BE2C (cell line): ENCODE measurements at places on chromosomes 16 and 17.
A peak's percentile ranks its signal among the peaks of the same experiment; 100 is the strongest.

DNA sequence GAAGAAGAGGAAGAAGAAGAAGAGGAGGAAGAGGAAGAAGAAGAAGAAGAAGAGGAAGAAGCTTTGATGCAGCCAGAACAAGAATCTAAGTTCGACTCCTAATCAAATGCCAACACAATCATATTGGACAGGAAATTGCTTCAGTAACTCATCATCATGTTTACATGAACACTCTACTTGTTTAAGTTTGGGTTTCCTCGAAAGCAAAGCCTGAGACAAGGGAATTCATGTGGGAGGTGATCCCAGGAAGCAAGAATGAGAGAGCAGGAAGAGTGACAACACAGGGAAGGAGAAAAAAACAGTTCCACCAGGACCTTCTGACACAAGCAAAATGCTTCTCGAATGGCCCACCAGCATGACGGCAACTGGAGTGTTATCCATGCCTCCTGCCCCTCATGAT is 279.0 kb downstream of the PMP22 start:
- DNase-seq, result no peak

- peak; percentile 83 for DNase-seq
Measured at GRCh38 chr16:3983081-3983520, 102.6 kb upstream of the CREBBP start.

DNA sequence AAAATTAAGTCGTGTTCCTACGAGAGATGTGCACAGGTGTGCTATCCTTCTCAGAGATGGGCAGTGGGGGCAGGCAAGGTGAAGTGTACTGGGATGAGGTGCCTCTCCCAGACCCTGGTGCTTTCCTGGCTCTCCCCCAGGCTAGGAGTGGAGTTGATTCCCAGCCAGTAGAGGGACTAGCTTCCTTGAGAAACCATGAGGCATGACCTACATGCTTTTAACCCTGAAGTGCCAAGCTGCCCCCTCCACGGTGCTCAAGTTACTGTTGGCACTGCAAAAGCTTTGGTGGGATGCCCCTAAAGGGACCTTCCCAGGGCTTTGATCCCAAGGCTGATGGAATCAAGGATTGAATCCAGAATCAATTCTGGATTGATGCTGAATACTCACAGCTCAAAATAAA is 47.0 kb upstream of the SREBF1 start:
- no peak for DNase-seq

DNA sequence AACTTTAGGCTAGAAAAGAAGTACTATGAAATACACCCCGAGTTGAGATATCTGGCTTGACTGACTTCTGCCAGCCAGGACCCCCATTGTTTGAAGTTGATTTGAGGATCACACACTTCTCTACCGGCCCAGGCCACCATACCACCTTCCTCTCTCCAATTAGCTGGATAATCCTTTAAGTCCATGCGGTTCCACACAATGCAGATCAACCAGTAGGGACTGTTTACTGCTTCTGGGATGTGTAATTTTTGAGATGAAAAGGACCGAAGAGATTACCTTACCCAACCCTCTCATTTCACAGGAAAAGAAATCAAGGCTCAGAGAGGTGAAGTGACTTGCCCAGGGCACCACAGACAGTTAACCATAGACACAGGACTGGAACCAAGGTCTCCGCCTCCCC is 20.5 kb downstream of the ERN1 start:
- DNase-seq, result no peak

DNA sequence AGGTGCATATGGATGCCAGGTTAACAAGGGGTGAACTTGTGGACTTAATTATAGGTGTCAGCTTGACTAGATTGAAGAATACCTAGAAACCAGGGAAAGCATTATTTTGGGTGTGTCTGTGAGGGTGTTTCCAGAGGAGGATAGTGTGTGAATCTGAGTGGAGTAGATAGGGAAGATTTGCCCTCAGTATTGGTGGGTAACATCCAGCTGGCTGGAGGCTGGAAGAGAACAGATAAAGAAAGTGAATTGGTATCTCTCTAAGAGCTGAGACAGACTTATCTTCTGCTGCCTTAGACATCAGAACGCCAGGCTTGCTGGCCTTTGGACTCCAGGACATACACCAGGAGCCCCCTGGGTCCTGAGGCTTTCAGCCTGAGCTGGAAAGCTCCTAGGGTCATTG is 75.2 kb downstream of the CDRT15 start:
- DNase-seq, result no peak

- no peak for DNase-seq
Measured at GRCh38 chr17:40209404-40210093, 9.6 kb upstream of the WIPF2 start.

DNA sequence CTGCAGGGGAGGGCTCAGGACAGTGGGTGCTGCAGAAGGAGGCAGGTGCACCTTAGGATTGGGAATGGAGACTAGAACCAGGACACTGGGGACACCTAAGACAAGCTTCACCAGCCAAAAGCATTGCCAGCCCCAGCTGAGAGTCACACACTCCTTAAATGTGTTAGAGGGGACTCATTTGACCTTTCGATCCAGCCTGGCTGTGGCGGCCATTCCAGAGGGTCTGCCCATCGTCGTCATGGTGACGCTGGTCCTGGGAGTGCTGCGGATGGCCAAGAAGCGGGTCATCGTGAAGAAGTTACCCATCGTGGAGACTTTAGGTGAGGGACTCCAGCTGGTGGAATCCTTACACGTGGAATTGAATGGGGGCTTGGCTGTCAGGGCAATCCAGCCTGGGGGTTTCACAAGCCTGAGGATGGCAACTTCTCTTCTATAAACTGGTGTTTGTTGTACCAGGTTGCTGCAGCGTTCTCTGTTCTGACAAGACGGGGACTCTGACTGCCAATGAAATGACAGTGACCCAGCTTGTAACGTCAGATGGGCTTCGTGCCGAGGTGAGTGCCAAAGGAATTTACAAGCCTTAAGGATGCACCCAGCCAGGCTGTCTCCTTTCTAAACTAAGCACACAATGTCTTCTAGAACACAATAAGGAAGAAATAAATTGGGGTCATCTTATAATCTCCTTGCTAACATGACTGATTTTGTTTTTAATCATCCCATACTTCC is 65.3 kb downstream of the MEAK7 start:
- no peak for DNase-seq

DNA sequence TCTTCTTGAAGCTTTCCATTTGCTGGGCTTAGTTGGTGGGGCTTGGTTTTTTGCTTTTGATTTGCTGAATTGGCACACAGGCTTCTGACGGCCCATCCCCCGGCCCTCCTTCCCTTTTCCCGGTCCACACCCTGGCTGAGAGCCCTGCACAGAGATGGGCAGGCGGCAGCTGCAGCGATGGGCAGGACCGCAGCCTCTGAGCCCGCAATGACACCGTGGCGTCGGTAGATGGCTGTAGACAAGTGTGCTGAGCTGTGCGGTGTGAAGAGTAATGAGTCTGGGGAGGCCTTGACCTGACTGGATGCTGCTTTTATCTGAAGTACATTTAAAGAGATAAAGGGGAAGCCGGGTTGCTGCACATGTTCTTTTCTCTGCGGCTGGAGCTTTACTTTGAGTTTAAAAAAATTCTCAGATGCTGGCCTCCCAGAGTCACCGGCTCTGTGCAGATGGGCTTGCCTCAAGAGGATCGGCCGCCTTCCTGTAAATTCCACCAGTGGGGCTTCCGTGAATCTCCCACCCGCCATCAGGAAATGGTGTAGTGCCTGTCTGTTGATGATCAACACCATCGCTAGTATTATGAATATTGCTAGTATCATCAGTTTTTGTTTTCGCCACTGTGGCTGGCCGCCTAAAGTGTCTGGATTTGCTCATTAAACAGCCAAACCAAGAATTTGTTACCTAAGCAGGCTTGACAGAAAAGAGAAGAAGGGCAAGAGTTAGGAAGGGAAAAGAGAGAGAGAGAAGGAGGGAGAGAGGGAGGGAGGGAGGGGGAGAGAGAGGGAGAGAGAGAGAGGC is 245.6 kb upstream of the RBFOX1 start:
- peak; percentile 19 for DNase-seq

DNA sequence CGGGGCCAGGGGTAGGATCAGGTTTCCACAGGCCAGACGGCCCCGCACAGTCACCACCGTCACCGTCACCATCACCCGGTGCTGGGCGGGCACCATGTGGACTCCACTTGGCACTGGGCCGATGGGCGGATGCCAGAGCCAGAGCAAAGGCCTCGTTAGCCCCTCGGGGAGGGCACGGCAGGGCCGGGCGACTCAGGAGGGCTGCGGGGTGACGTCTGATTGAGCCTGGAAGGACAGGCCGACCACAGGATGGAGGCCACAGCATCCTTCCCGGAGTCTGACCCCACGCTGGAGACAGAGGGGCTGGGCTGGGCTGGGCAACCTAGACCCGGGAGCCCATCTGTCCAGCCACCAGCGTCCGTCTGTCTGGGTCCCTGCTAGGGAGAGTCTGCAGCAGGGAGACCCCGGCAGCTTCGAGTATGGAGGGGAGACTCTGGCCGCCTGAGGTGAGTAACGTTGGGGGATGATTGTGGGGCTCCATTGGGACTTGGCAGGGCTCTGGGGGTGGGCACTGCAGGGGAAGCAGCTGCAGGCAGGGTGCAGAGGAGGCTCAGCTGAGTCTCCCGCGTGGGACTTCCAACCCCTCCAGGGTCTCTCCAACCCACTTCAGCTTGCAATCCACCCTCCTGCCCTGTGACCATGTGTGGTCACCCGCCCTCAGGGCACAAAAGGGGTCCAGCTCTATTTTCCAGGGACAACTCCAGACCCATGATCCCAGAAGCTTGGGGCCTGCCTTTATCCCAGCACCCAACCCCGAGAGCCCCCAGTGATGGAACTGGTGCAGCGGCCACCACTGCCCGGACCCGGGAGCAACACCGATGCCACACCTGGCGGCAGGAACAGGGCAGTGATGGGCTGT is 22.6 kb downstream of the SLC25A10 start:
- no peak for DNase-seq
